ENCODE measurements at places on chromosomes 3 and 15.

DNA sequence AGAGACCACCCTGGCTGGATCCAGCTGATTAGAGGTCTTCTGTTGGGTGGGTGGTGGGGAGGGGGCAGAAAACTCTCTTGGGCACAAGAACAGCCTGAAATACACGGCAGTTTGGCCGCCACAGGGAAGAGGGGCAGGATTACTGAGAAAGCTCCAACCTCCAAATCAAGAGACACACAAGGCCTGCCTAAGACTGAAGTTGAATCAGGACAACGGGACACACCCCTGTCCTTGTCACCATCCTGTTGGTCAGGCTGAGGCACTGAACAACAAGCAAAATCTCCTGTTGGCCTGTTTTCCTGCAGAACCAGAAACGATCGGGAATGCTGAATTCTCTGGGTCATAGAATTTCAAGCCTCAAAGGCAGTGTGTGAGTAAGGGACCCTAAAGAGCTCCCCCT lies 247.8 kb downstream of the FAM43A start:
- no peak for DNase-seq

DNA sequence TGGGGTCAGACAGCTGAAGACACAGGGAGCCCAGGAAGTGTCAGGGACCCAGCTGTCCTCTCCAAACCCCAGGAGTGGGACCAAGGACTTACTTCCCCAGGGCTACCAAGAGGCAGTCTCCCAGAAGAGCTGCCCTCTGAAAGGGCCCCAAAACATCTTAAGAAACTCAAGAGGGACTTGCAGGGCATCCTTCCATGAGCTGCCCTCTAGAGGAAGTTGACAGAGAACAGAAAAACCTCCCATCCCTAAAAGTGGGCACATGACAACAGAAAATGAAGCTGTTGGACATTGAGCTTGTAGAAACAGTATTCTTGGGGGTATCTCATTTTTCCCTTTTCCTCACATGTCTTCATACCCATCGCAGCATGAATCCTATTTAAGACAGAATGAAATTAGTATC lies 58.9 kb downstream of the MECOM start:
- DNase-seq = no peak

DNA sequence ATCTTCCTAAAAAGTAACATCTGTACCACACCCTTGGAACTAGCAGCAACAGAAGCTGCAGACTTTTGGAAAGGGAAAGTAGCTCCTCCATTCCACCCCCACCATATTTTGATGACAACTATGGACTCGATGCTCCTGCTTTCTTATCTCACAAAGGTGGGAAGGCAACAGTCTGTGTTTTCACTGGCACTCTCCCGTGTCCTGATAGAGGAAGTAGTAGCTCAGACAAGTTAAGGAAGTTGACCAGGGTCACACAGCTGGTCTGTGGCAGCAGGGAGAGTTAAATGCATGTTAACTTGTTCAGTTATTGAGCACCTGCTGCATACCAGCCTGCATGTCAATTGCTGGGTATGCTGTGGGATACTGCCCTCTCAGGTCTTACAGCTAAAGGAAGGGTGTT lies 33.1 kb downstream of the BHLHE40 start:
- no peak for DNase-seq

GRCh38 chr15:66999046-66999968 lies 66.1 kb upstream of the SMAD3 start:
- no peak for DNase-seq

DNA sequence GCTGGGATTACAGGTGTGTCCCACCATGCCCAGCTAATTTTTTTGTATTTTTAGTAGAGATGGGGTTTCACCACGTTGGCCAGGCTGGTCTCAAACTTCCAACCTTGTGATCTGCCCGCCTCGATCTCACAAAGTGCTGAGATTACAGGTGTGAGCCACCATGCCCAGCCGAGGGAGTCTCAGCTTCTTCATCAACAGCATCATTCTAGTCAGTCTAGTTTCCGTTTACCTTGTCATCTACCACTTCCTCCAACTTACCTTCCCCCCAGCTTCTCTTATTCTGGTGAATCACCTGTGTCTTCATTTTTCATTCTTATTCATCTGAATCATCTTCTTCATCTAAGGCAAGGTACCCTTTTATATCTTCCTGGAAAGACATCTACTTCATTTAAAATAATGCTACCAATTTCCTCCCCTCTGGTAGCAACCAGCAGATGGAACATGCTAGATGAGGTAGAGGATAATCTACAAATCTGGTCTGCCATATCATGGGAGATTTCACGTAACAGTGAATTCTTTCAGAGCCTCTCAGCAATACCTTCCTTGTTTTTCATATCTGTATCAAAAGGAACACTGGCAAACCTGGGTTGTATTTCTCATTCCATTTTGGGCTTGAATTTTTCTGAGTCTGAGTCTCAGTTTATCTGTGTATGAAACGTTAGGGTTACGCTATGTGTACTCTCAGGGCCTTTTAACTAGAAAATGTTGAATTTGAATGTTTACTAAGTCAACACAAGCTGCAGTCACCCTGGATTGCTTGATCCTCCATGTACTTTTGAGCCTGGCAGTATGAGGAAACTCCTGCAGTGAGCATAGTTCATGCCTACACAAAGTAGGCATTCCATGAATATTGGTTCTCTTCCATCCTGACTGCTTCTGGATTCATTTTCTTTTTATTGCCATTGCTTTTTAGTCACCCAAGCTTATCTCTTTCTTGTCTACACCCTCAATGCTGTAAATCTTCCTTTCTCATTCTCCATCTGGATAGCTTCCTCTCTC lies 16.8 kb downstream of the LPP start:
- no peak for DNase-seq

DNA sequence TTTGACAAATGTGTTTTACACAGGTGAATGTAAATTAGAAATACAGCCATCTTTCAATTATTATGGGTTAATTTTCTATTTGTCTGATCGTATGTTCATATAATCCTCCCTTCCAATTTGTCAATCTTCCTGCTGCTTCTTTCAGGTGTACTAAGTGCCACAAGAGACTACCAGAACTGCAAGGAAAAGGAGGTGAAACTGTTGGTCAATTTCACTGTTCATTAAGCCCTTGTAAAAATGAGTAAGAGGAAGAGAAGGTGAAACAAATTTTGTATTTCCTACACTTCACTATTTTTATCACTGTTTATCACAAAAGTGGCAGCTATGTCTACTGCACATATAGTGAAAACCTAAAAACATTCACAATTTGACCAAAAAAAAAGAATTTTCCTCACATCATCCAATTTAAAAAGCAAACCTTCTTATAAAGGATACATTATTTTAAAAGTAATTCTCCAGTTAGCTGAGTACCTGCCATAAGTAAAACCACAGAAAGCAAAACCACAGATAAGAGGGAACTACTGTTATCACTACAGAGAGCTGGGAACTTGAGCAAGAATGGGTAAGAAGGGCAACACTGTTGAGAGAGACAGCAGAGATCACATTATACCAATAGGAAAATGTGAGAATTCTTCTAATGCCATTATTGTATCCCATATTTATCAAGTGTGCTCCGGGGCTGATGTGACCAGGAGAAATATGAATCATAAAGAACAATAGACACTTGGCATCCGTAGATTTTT lies 163.0 kb downstream of the TBC1D5 start:
- DNase-seq = no peak

DNA sequence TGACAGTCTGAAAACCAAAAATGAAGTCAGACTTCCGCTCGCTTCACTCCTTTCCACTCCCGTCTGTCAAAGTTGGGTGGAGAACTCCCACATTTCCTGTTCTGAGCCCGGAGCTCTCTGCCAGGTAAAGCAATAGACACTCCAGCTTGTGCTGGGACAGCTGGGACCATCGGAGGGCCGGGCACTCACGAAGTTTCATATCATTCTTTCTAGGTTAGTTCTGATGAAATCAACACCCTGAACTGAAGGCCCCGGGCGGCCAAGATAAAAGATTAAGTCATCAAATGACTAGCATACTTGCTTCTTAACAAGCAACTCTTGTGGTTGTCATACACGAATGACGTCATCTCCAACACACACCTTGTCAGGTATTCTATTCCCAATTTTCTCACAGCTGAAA lies 42.1 kb downstream of the MAGI1 start:
- no peak for DNase-seq

- no peak for DNase-seq
These were observed 262.2 kb downstream of the MEX3B start for GRCh38 chr15:81783586-81783985.

- no peak for DNase-seq
These were observed 332.4 kb downstream of the ARPP21 start for GRCh38 chr3:35971686-35972085.

GRCh38 chr3:188431553-188431952 lies 277.6 kb downstream of the LPP start:
- no peak for DNase-seq

DNA sequence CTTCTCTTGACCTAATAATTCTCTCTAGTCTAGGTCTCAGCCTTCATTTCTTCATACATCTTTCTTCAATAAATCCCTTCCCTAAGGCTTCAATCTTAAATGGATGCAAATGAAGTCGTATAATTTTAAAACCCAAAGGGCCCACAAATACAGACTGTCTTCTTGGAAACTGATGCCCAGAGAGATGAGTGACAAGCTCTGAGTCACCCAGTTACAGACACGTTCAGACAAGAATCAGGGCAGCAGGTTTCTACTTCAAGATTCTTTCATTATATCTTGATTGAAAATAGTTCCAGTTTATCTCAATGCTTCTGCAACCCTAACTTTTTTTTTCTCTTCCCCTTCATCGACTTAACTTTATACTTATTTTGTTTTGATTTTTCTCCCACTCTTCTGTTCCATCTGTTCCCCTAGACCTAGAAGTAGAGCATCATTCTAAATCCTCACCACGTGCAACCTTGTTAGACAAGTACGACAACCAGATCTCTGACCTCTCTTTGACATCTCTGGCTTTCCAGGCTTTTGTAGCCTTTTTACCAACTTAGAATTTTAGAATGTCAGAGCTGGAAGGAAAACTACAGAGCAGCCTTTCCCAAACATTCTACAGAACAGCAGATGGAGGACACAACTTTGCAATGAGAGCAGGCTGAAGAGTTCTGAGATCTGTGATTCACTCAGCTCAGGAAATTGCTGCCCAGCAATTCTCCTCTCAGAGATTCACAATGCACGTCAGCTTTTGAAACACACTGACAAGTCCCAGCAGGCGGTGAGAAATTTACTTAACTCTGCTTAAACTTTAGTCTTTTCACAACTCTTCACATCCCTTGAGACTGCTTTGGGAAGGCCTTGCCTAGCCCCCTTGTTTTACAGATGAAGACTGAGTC lies 25.3 kb downstream of the NCEH1 start:
- no peak for DNase-seq

DNA sequence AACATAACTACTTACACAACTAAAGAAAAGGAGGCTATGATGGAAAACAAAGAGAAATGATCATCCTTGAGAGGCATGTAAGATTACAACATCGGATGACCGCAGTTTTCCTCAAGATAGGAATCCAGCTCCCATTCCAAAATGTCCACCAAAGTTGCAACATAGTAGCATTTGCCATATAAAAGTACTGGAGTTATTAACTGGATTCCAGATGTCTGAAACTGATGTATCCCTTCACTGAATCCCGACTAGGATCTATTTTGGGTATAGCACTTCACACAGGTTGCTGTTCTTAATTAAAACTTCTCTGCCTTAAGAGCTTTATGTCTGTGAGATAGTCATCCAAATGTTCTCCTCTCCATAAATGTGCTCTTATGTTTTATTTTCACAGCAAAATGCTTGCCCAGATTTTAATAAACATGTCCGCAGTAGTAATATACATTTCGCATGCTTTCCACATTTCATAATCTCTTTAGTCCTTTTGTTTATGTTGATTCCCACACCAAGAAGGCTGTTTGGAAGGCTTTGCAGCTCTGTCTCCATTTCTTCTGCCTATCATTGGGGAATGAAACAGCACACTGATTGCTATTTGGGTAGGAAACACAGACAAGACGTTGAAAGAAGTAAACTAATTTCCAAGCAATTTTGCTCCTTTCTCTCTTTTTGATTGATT lies 716.5 kb upstream of the CFAP20DC start:
- DNase-seq = no peak

- no peak for DNase-seq
These were observed 43.8 kb upstream of the SLC6A6 start for GRCh38 chr3:14358426-14359211.

GRCh38 chr3:48215019-48215418 lies 8.3 kb upstream of the CAMP start:
- no peak for DNase-seq

GRCh38 chr3:167673221-167673620 lies 19.5 kb upstream of the WDR49 start:
- DNase-seq = no peak

GRCh38 chr15:101121511-101122090 lies 130.2 kb downstream of the CHSY1 start:
- DNase-seq = peak; percentile 23

DNA sequence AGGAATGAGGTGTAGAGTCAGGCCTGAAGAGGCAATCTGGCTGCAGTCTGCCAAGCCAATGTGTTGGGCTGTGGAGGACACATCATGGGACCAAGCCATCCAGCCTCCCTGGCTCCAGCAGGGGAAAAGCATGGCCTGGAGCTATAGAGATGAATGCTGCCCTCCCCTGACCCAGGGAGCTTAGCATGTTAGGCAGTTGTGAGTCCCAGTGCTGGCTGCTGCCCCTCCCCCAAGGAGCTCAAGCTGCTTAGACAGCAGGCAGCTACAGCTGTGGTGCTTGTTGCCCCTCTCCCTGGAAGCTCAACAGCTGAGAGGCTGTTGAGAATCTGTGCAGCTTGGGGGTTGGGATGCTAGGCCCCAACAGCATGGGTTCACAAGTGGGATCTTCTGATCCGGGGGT lies 85.6 kb upstream of the DNAJC19 start:
- DNase-seq = no peak

DNA sequence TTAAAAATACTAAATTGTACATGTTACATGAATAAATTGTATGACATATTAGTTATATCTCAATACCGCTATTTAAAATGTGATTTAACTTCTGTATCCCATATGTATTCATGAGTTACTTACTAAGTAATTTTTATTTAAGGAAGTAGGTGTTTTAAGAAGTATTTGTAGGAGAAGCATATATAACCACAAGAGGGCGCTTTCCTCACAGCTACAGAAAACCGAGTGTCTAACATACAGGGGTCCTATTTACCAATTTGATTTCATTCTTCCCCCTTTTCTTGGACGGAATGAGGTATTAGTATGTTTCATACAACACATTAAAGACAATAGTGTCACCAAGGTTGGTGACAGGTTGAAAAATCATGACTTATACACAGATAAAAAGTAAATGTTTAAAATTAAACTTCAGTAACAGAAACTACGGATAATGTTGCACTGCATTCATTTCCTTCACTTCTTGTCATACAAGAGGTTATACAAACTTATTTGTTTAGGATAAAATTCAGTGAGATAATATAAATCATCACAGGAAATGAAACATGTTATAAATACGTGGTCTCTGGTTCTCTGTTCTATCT lies 253.6 kb downstream of the MAGI1 start:
- DNase-seq = no peak

GRCh38 chr15:74858369-74858740 lies 14.8 kb downstream of the SCAMP2 start:
- no peak for DNase-seq

All from effector CD8-positive, alpha-beta T cell (primary cell).